ENCODE measurements at places on chromosomes 11 and 22. TPM values are rescaled to one million over a fixed set of nuclear protein-coding genes. Genes with fewer than 3 reads are reported as not detected.

The OR10D3 gene
- total RNA-seq = not detected

The SLC6A5 gene
- not detected for total RNA-seq

The LGR4 gene
- total RNA-seq = 4.6 TPM

The OVOL1 gene
- 0.77 TPM for total RNA-seq

The LMO1 gene
- total RNA-seq = not detected

The OR8D1 gene
- not detected for total RNA-seq

The IFITM5 gene
- total RNA-seq = not detected

The RPS6KA4 gene
- total RNA-seq = 93.2 TPM

The BATF2 gene
- total RNA-seq = 6.8 TPM

The GRM5 gene
- total RNA-seq = 0.30 TPM

- no peak overlapping the region for H3K27ac ChIP-seq
- no peaks in the 10 kb centered on the region for H3K36me3 ChIP-seq
- DNase-seq = no peak
- no peaks in the 10 kb centered on the region for H3K27me3 ChIP-seq
Measured at GRCh38 chr11:122754553-122755322, 83.6 kb upstream of the CRTAM start.

DNA sequence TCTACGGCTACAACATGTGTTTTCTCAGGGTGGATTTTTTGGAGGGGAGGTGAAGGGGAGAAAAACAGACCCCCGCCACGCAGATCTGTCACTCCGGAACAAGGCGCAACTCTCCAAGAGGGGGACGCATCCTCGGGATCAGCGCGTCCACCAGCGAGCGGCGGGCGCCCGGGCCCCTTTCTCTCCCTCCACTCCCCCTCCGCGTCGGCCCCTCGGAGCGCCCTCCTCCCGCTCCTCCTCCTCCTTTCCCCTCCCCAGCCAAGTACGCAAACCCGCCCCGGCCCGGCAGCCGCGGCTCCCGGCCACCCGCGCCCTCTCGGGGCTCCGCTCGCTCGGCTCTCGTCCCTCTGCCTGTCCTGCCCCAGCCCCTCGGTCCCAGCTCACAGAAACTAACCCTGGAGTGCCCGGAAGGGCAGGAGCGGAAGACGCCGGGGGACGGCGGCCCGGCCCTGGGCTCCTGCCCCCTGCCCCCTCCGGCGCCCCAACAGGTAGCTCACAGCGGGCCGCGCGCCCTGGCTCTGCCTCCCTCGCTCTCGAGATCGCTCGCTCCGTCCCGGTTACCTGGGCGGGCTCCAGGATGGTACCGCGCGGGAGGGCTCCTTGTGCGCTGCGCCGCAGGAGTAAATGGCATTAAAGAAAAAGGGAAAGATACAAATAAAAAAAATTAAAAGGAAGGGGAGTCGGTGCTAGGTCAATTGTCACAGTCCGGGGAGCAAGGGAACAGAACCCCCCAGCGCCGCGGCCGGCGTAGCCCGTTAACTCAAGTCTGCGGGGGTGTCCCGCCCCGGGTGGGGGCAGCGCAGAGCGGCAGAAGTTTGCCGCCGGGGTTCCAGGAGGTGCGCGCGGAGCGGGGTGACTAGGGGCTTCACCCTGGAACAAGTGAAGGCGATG lies 131.4 kb upstream of the C11orf58 start:
- DNase-seq = peak; percentile 89
- H3K4me3 ChIP-seq = peak overlapping the region; percentile 39
- peak overlapping the region; percentile 73 for H3K27ac ChIP-seq

DNA sequence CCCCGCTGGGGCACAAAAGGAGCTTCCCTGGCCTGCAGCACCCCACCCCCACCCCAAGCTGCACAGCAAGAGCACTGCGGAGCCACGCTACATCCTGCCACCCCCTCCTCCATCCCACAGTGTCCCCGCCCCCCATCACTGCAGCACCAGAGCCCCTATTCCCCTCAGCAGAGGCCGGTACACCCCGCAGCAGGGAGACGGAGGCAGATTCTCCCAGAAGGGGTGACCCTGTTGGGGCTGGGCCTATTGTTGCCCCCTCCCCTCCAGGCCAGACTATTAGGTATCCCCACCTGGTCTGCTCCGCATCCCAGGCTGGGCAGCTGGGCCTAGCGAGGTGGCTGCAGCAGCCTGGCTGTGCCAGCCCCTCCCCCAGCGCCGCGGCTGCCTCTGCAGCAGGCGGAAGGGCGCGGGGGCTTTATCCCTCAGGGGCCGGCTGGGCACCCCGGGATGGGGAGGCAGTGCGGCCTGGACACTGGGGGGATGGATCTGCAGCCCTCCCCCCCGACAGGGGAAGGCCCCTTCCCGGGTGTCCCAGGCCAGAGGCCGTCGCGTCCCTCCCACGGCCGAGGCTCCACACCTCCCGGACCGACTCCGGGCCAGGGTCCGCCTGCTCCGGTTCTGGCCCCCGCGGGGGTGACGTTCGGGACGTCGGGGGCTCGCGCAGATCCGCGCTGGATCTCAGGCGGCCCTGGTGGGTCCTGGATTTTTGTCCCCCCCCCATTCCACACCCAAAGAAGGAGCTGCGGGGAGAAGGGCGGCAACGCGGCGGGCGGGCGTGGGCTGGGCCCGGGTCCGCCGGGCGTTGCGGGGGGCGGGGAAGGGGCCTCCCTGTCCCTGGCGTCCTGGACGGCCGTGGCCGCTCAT lies 943 bp downstream of the DUSP8 start:
- H3K27me3 ChIP-seq = no peaks in the 10 kb centered on the region
- peak overlapping the region; percentile 72 for H3K4me3 ChIP-seq
- peaks cover 31% of the 10 kb centered on the region for H3K4me1 ChIP-seq
- H3K36me3 ChIP-seq = no peaks in the 10 kb centered on the region
- no peak for DNase-seq

- H3K36me3 ChIP-seq = peaks cover 8% of the 10 kb centered on the region
- peak; percentile 76 for DNase-seq
- peaks cover 10% of the 10 kb centered on the region for H3K4me1 ChIP-seq
- H3K4me3 ChIP-seq = no peak overlapping the region
Measured at GRCh38 chr11:293852-294661, 5.1 kb downstream of the PGGHG start.

DNA sequence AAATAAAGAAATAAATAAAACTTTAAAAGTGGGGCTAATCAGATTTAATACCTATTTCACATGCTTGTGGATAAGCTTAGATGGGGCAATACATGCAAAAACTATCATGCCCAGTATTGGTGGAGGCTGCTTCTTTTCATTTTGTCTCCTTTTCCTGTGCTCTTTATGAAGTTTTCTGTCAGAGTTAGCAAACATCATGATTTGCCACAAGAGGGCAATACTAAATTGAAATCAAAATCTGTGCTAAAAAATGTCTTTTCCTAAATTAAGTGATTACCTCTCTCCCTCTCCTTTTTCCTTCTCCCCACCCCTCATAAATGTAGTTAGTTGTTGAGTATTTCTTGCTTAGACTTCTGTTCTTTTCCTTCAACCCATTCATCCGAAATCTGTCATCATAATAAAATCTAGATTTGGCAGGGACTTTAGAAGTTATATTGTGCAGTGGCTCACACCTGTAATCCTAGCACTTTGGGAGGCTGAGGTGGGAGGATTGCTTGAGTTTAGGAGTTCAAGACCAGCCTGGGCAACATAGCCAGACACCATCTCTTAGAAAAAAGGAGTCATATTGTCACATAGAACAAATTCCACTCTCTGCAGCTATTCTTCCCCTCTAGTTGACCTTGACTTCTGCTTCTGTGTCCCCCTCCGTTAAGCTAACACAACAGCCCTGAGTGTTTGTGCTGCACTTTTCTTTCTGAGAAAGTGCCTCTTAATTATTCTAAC lies 4.7 kb upstream of the ARHGAP42 start:
- no peak for DNase-seq
- peaks cover 6% of the 10 kb centered on the region for H3K4me1 ChIP-seq
- H3K27me3 ChIP-seq = no peaks in the 10 kb centered on the region

DNA sequence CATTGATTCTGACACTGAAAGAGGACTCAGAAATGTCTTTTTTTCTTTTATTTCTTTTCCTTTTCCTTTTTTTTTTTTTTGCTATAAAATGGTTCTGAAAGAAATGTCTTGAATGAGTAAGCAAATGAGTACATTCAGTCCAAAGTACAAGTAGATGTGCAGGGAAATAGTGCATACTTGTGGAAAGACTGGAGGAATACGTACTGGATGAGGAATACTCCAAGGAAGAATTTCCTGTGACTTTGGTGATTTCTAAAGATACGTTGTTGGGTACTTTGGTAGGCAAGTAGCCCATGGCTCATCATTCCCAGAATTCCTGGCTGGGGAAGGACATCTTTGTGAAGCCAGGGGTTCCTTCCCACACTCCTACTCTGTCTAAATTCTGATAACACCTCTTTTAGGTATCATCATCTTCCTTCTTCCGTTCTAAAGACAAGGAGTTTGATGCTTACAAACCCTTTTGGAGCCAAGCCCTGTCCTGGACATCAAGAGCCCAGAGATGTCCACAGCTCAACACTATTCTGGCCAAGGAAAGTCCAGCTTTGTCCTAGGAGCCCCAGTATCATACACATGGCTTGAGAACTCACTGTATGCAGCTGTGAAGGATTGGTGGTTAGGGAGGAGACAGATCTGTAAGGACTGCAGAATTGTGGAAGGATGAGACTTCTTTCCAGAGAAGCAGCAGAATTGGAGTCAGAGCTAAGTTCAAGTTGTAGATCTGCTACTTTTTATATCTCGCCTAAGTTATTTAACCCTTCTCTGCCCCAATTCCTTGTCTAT lies 4.8 kb upstream of the NUP98 start:
- no peaks in the 10 kb centered on the region for H3K36me3 ChIP-seq
- DNase-seq = no peak
- H3K27me3 ChIP-seq = no peaks in the 10 kb centered on the region

DNA sequence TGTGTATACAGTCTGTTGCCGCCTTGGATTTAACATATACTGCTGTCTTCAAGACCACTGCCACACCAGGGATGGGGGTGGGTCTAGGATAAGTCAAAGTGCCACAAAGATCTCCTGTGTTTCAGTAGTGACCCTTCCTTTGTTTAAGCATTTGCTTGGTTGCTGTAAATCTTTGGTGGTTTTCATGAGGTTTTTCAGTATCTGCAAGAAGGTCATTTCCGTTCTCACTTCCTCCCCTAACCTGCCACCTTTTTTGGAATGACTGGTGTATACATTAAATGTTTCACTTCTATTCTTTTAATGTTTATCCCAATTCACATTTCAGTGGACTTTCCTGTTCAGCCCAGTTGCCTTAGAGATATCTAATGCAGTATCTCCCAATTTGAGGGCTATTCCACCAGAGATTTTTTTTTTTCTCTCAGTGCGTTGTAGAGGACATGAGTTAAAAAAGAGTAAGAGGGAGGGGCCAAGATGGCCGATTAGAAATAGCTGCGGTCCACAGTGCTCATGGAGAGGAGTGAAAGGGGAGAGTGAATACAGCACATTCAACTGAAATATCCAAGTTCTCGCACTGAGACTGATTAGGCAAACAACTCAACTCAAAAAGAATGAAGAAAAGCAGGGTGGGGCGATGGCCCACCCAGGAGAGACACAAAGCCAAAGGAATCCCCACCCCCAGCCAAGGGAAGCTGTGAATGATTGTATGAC lies 43.2 kb downstream of the USP47 start:
- no peak overlapping the region for H3K27ac ChIP-seq
- no peak for DNase-seq
- peaks cover 38% of the 10 kb centered on the region for H3K36me3 ChIP-seq
- no peaks in the 10 kb centered on the region for H3K4me1 ChIP-seq
- no peak overlapping the region for H3K4me3 ChIP-seq

GRCh38 chr11:59102259-59102765 lies 4.7 kb upstream of the FAM111B start:
- peak; percentile 71 for DNase-seq
- peak overlapping the region; percentile 47 for H3K4me3 ChIP-seq
- H3K4me1 ChIP-seq = peaks cover 24% of the 10 kb centered on the region
- no peaks in the 10 kb centered on the region for H3K36me3 ChIP-seq
- H3K27me3 ChIP-seq = no peaks in the 10 kb centered on the region

GRCh38 chr11:60310407-60310998 lies 16.6 kb upstream of the MS4A6E start:
- no peaks in the 10 kb centered on the region for H3K4me1 ChIP-seq
- H3K36me3 ChIP-seq = no peaks in the 10 kb centered on the region
- no peak overlapping the region for H3K27ac ChIP-seq
- H3K27me3 ChIP-seq = no peaks in the 10 kb centered on the region
- DNase-seq = no peak
- no peak overlapping the region for H3K4me3 ChIP-seq

DNA sequence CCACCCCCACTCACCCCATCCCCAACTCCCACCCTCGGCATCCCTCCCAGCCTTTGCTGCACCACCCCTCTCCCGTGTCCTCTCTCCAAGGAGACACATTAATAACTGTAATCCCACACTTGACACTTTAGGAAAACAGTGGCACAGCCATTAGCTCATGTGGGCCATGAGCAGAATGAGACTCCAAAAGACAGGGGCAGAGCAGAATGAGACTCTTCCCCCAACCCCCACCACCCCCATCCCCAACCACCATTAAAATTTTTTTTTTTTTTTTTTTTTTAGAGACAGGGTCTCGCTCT lies 6.2 kb upstream of the SLCO2B1 start:
- DNase-seq = no peak
- H3K4me3 ChIP-seq = no peak overlapping the region
- H3K27ac ChIP-seq = no peak overlapping the region
- H3K4me1 ChIP-seq = peaks cover 30% of the 10 kb centered on the region

GRCh38 chr11:1928470-1928890 lies 9.0 kb downstream of the TNNT3 start:
- no peaks in the 10 kb centered on the region for H3K36me3 ChIP-seq
- no peak overlapping the region for H3K27ac ChIP-seq
- peak; percentile 69 for DNase-seq
- H3K4me1 ChIP-seq = no peaks in the 10 kb centered on the region
- no peak overlapping the region for H3K4me3 ChIP-seq
- H3K27me3 ChIP-seq = no peaks in the 10 kb centered on the region

DNA sequence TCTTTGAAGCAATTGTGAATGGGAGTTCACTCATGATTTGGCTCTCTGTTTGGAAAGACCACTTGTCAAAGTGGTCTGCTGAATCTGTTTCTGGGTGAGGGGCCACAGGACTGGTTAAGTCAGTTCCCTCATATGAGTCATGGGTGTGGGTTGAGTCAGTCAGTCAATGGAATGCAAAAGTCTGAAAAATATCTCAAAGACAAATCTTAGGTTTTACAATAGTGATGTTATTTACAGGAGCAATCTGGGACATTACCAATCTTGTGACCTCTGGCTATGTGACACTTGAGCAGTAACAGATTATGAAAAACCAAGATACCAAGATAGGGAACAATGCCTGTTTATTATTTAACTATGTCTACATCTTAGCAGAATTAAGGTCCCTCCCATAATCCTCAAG lies 311.6 kb downstream of the AASDHPPT start:
- no peak overlapping the region for H3K27ac ChIP-seq
- H3K27me3 ChIP-seq = no peaks in the 10 kb centered on the region
- H3K4me3 ChIP-seq = no peak overlapping the region

- no peaks in the 10 kb centered on the region for H3K27me3 ChIP-seq
- H3K27ac ChIP-seq = no peak overlapping the region
- H3K36me3 ChIP-seq = no peaks in the 10 kb centered on the region
- H3K4me1 ChIP-seq = peaks cover 19% of the 10 kb centered on the region
Measured at GRCh38 chr22:41928593-41929417, 2.2 kb upstream of the TNFRSF13C start.

- H3K4me3 ChIP-seq = no peak overlapping the region
- H3K27ac ChIP-seq = no peak overlapping the region
- no peaks in the 10 kb centered on the region for H3K36me3 ChIP-seq
- no peak for DNase-seq
Measured at GRCh38 chr11:65376138-65376713, 6.2 kb downstream of the SLC25A45 start.

Data from upper lobe of left lung (tissue), 6 donors.